Dermis blood vessel endothelial cell (primary cell): ENCODE measurements at places on chromosomes 16 and 17.

DNA sequence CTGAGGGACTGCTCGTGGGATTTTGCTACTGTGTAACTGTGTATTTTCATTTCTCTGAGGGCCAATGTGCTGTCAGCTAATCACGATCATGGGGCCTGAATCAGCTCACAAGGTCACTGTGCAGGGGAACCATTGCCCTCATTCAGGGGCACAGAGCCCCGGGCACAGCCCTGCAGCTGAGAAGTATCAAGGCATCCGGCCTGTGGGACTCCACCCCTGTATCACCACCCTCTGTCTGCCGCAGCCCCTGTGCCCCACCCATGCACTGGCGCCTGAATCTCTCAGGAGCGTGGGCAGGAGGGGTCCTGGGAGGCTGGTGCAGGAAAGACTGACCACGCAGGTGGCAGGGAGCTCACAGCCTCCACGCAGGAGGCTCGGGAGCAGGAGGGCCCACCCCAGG, 43.4 kb upstream of the RASD1 start:
- no peak for DNase-seq

DNA sequence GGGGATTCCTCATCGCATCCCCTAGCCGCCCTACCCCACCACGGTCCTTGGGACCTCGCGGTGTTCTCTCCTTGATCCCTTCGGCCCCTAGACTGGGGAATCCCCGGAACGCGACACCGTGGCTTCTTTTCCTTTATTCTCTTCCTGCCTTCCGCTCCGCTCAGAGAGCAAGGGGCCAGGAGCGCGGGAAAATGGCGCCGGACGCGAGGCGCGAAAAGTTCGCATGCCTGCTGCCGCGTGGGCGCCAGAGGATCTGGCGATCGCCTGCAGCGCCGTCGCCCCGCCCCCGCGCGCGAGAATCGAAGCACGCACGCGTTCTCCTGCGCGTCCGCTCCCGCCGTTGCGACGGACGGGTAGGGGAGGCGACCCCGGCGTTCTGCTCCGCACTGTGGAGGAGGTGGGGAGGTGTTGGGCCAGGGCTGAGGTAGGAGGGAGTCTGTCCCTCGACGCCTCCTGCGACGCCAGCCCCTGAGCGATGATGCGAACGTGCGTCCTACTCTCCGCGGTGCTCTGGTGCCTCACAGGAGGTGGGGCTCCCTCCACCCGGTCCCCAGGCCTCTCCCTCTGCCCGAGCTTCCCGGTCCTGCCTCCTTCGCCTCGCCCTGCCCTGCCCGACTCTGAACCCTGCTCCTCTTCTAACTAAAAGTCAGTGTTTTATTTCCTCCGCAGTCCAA, at the start of gene ZPBP2:
TSS of gene ZPBP2 (plus strand) at position 323 of the 674 bp plus-strand sequence. CDS start at position 476, 153 bp downstream.
- DNase-seq: no peak

GRCh38 chr16:50006964-50007363, 18.1 kb upstream of the CNEP1R1 start:
- DNase-seq: no peak

DNA sequence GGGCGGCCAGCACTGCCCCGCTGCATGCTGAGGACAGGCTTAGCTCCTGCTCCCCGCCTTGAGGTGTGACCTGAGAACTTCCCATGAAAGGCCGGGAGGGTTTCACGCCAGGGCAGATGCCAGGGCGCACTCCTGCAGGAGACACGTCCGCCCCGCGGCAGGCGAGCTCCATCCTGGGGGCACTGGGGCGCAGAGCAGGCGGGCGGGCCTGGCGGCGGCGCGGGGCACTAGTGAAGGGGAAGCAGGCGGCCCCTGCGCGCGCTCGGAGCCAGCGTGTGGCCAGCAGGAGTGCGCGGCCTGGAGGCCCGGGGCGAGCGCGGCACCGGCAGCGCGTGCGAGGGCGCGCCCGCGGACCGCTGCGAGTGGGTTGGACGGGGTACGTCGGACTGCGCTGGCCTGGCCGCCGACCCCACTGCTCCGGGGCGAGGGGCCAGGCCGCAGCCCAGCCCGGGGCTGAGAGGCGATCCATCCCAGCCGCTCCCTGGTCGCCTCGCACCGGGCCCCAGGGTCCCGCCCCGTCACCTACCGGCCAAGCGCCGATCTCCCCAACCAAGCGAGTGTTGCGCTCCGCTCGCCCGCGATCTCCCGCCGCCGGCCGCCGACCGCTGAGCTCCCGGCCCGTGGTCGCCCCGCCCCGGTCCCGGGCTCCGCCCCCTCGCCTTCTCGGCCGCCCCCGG, at the start of gene MAP3K14:
TSS of gene MAP3K14 (minus strand) at position 587 of the 677 bp plus-strand sequence. CDS start 26,275 bp downstream, outside the sequence.
- peak; percentile 83 for DNase-seq

DNA sequence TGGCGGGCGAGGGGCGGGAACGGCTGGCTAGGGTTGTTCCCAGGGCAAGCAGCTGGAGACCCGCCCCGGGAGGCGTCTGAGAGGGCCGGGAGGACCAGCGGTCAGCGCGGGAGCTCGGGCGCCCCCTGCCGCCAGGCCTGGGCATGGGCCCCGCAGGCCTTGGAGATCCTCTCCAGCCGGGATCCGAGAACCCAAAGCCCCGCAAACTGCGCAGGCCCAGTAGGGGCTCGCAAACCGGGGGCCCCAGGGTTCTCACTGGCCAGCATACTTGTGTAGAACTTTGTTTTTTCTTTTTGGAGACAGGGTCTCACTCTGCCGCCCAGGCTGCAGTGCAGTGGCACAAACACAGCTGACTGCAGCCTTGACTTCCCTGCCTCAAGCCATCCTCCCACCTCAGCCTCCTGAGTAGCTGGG, 20.8 kb upstream of the ZNF423 start:
- peak; percentile 66 for DNase-seq

DNA sequence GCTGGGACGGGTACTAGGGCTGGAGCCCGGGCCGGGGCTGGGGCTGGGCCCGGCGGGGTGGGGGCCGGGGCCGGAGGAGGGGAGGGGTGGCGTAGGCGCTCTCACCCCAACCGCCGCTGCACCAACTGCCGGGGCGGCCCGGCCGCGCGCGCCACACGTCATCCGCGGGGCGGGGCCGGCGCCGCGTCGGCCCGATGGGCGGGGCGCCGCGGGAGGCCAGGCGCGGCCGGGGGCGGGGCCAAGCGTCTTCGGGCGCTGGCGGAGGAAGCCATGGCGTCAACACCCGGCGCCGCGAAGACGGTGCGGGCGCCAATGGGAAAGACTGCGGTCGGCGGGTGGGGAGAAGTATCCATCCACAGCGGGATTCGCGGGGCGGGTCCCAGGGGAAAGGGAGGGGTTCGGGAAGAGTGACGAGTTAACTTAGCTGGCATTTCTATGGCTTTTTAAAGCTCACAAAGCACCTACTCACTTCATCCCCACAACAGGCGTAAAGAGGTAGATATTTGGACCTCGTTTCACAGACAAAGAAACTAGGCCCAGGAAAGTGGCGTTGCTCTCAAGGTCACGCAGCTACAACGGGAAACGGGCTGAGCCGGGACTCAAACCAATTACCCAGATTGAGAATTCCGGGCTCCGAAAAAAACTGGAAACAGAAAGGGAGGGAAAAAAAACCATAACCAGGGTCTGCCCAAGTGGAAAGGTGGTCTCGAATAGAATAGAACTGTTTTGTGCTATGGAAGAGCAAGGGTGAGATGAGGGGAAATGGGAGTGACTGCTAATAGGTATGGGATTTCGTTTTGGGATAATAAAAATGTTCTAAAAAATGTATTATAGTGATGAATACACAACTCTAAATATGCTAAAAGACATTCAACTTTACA, at the start of gene SPAG9:
TSS of gene SPAG9 (minus strand) at position 130 of the 881 bp plus-strand sequence. CDS start 212 bp downstream, outside the sequence.
- peak; percentile 98 for DNase-seq

DNA sequence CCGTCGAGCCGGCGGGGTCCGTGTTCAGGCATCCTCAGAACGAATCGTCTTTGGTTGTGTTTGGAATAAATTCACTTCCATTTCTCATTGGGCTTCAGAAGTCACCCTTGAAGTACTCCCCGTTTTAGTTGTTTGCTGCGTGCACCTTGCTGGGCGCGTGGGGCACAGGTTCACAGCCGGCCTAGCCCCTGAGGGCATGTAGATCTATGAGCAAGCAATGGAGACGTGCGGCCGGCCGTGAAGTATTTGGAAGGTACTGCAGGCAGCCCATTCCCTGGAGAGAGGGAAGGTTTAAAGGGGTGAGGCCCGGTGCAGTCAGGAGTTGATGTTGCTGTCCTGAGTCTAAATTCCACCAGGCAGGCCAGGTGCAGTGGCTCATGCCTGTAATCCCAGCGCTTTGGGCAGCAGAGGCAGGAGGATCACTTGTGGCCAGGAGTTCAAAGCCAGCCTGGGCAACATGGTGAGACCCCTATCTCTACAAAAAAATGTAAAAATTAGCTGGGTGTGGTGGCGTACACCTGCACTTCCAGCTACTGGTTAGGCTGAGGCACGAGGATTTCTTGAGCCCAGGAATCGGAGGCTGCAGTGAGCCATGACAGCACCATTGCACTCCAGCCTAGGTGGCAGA, 714 bp downstream of the ACSF3 start:
- peak; percentile 34 for DNase-seq

DNA sequence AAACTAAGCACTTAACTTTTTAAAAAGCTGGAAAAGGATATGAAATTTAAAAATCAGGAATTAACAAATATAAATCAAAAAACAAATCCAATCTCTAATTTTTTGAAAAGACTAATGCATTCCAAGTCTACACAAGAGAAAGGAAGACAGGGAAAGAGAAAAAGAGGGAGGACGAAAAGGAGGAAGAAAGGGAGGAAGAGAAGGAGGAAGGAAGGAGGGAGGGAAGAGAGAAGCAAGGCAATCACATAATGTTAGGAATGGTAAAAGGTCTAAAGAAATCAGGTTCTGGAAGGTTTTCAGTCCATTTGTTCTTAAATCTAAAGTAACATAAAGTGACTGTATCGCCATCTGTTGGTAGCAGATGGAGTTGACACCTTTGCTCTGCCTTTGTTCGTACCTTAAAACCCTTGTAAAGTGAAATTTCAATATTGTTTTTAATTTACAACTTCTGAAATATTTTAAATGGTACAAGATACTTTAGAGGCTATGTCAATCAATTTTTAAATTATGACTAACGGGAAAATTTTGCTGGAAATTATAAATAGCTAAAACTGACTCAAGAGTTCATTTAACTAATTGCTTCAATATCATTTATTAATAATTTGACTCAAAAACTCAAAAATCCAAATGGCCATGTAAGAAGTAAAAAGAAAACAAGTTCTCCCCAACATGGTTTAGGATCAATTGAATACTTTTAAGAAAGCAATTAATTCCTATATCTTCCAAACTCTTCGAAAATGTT, 20.4 kb upstream of the CDYL2 start:
- DNase-seq: peak; percentile 89

DNA sequence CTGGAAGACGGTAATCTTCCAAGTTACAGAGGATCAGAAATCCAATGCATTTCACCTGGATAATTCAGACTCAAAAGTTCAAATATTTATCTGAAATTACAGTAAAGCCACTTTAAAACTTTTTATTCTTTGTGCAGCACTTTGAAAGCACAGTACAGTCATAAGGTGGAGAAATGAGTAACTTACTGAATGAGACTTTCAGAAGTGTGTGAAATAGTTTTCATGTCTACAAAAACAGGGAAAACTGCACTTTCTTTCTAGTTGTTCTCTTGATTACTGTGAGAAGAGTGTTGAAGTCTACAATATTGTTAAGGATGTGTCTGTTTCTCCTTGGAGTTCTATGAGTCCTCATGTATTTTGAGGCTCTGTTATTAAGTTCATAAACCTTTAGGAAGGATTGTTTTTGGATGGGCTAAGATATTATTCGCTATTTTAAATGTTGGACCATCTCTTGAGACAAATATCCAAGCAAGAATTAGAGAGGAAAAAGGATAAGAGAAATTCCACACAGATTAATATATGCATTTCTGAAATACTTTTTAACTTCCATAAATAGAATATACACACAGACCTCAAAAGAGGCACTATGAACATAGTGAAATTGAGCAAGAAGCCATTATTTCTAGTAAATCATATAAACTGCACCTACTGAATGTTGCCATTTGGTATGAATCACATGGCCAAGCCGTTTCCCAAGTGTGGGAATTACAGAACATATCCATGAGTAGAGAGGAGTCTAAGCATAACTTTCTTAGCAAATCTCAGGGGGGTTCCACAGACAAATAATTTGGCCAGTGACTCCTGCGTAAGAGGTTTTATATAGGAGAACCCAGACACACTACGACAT, 83.6 kb upstream of the PLEKHM1 start:
- DNase-seq: no peak

DNA sequence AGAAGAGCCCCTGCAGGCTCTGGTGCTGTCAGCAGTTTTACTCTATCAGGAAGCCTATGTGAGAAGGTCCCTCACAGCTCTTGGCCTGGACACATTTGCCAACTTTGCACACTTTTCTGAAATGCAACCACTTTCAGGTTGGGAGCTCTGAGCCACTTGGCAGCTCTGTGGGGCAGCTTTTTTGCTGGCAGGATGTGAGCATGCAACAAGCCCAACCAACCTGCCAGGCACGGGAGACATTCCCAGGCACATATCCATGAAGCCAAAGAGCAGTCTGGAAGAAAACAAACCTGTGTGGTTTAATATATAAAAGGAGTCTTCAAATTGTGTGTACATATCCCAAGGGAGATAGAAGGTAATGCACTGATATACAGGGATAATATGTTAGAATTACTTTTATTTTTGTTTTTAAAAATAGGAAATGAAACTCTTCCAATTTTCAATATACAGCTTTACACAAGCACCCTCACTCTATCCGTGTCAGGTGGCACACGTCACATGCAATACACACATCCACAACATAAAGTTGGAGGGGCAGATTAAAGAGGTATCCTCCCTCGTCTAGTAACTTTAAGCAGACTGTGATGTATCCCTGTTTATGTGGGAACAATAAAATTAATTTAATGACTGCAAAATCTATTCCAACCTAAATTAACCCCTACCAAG, 57.4 kb upstream of the COX10 start:
- no peak for DNase-seq

DNA sequence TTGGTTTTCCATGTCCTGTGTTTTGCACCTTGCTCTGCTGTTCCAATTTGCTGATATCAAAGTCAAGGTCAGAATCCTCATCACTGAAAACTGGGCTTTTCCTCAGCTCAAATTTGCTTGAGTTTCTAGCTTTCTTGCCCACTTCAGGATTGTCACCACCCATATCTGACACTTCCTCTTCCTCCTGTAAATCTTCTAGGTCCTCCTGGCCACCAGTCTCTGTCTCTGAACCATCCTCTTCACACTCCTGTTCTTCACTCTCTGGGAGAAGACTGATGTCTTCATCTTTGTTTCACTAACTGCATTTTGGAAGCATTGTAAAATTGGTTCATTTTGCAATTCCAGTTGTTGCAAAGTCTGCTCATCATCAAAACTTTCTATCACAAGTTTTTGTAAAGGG, 63.4 kb upstream of the RBL2 start:
- DNase-seq: no peak

- no peak for DNase-seq
Observed at GRCh38 chr17:81095383-81095762, 60.4 kb downstream of the BAIAP2 start.

DNA sequence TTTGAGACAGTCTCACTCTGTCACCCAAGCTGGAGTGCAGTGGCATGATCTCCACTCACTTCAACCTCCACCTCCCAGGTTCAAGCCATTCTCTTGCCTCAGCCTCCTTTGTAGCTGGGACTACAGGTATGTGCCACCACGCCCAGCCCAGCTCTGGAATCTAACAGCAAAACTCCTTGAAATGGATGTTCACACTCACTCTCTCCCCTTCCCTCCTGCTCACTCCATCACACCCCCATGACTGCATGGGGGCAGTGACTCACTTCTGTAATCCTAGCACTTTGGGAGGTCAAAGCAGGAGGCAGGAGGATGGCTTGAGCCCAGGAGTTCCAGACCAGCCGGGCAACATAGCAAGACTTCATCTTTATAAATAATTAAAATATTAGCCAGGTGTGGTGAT, 11.1 kb upstream of the TFAP4 start:
- DNase-seq: no peak
